ENCODE measurements at places on chromosomes 5 and 9.

- no peak for DNase-seq
Observed at GRCh38 chr9:121839726-121840500, 188.5 kb downstream of the DAB2IP start.

- no peak for DNase-seq
Observed at GRCh38 chr5:38556088-38556598, 303 bp downstream of the LIFR start.

GRCh38 chr9:107839371-107839770 is 349.8 kb upstream of the KLF4 start:
- no peak for DNase-seq

- no peak for DNase-seq
Observed at GRCh38 chr5:137866541-137867388, 895 bp upstream of the MYOT start.

- DNase-seq, result no peak
Observed at GRCh38 chr9:129245276-129245675, 67.2 kb upstream of the IER5L start.

GRCh38 chr5:97231025-97231636 is 48.1 kb upstream of the RIOK2 start:
- no peak for DNase-seq

GRCh38 chr5:168916266-168916665 is 337.1 kb upstream of the PANK3 start:
- DNase-seq, result no peak

GRCh38 chr9:96137671-96138429 is 164.1 kb downstream of the HSD17B3 start:
- DNase-seq, result no peak

DNA sequence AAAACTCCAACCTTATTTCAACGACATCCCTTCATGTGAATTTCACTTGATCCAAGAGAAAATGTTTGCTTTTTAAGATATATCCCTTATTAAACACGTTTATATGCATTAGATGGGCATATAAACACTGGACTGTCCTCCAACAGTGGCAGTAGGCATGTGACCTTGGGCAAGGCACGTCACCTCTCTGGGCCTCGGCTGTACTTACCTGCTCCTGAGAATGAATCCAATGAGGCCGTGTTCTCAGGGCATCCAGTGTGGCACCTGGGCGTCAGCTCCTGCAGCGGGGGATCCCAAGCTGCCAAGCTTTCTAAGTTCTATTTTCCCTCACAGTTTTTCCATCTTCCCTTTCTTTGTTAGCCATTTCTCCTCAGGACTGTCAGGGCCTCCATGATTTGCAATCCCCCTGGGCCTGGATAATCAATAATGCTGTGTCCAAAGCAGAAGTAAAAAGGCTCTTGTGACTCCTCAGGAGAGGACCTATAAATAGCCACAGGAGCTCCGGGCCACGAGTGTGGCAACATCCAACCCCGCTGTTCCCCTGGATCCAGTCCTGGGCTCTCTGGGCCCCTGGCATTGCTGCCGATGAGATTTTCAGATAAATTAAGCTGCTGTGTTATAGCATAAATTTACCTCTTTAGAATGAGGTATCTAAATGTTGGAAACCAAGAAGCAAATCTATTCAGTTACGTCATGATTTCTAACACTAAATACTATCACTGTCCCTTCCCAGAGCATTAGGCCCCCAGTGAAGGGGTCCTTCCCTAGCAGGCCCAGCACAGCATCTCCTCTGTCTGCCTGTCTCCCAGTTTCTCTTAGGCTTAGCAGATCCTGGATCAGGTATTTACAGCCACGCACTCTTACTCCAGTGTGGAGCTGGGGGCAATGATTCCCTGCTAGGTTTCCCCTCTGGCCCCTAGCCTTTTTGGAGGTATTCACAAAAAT is 76.8 kb downstream of the PTPN3 start:
- DNase-seq, result no peak

GRCh38 chr5:156799171-156799570 is 50.9 kb upstream of the PPP1R2B start:
- DNase-seq, result no peak

DNA sequence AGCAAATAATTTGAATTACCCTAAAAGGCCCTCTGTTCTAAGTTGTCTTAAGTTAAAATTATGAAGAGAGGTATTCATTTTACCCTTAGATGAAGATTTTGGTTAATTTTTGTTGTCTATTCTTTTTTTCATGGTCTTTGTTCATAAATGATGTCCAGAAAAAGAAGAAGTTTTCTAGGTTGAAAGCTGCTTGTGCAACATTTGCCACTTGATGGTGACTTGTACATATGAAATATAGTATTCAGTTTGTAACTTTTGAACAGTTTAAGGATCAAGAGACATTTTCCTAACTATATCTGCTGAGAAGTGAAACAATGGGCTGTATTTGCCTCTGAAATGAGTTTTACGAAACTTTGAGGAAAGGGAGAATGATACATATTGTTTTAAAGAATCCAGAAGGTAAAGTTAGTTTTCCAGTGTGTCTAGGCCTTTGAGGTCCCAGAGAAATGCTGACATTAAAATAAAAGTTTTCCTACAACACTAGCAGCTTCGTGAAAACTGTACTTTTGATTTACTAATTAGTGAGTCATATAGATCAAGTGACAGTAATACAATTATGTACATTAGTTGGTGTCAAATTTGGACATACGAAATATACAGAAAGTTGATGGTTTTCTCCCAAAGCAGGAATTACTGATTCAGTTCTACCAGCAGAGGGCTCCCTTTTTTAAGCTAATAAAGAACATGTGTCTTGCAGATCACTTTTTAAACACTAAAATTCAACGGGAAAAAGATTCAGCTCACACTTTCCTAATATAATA is 70.5 kb downstream of the PIK3R1 start:
- DNase-seq, result no peak

DNA sequence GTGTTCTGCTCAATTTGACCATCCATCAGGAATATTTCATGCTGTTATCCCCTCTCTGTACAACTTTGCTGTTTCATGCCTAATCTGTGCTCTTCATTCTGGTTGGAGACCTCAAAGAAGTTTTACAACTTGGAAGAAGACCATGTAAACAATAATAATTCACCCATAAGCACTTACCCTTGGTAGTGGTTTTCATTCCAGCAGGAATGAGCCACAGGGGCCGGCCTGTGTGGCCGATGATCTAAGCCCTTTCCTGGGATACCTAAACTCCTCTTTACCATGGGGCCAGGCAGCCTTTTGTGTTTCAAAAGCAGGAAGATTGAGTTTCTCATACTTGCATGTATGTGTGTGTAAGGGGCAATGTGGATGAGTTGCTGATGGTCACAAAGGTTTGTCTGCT is 165.0 kb downstream of the FGF1 start:
- DNase-seq, result no peak

GRCh38 chr5:72822944-72823343 is 6.5 kb downstream of the TNPO1 start:
- DNase-seq, result no peak

DNA sequence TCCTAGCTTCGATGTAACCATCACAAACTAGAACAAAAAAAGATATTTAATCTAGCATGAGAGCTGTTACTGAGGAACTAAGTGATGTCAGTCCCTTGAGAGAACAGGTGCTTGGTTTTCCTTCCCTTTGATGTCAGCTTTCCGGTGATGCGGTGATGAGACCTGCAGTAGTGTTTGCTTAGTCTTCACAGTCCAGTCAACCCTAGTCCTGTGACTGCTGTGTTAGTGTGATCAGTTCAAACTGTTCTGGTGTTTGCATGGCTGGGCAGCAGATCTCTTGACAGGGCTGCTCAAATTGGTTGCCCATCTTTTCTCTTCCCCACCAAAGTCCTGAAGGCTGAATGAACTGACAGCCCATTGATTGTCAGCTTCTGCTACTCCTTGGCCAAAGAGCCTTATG is 608.6 kb upstream of the DAB2 start:
- DNase-seq, result no peak

DNA sequence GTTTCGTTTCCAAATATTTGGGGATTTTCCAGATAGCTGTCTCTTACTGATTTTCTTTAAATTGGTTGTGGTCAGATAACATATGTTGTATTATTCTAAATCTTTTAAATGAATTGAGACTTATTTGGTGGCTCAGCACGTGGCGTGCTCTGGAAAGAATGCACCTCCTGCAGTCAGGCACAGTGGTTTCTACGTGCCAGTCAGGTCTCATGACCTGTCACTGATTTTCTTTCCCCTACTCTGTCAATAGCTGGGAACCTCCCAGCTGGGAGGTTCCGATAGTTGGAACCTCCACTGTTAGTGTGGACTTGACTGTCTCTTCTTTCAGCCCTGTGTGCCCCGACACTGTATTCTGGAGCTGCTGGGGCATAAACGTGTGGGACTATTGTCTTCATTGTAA is 27.6 kb downstream of the TRIP13 start:
- no peak for DNase-seq

GRCh38 chr5:135560858-135561257 is 17.9 kb downstream of the CXCL14 start:
- peak; percentile 69 for DNase-seq

DNA sequence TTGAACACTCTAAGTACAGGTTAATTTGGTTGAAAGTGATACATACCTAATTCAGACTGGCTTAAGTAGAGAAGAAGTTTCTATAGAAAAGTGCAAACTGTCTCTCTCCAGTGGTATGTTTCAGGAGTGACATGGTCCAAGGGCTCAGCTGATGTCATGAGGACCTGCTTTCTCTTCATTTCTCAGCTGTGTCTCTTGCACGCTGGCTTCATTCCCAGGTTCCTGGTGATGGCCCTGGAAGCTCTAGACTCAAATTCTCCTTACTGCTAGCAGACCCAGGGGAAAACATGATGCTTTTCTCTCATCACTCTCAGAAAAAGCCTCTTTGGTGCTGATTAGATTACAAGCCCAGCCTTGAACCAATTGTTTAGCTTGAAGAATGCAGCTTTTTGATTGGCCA is 211.9 kb upstream of the CLINT1 start:
- DNase-seq, result no peak

GRCh38 chr9:124242331-124243194 is 15.2 kb upstream of the NEK6 start:
- no peak for DNase-seq
